ENCODE measurements at places on chromosomes 7 and 10.

DNA sequence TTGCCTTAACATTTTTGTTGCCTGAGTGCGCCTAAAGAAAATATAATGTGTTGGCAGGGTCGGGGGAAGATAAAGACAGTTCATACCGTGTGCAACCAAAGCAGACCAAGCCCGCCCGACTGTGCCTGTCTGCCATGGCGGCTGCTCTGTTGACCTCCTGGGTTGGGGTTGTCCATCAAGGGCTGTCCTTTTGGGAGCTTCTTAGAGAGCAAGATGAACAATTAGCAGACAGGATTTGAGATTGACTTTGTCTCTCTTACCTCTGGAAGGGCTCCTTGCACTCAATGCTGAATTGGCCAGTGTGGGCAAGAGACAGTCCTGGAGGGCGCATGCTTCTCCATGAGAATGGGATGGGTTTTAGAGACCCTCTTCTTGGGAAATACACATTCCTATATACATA is 319.6 kb downstream of the GLRX3 start:
- DNase-seq = no peak

DNA sequence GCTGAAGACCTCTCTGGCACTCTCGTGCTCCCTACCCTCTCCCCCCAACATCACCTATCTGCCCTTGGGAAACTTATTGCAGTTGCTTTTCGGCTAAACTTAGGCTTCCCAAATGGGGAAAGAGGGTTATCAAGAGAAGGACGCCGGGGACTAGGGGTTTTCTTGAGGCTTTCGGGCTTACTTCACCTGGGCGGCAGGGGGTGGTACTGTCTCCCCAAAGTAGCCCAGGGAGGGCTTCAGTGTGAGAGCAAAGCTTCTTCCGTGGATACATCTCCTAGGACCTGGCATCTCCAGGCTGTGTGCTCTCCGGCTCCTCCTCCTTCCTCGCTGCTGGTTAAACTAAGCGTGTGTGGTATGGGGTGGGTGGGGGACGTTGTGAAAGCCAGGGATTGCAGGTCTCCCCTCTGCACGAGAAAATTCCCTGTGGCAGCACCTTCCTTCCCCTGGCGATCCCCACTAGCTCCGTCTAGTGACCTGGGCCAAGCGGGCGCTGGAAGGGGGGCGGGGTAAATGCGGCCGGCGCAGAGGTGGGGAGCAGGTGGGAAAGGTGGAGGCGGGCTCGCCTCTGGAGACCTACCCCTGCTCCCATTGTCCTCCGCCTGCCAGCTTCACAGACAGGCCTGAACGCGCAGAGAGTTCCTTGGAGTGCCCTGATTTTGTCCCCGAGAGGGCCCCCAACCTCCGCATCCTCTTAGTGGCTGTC is 1.1 kb downstream of the PLXDC2 start:
- no peak for DNase-seq

- DNase-seq = peak; percentile 91
These were observed 42.7 kb downstream of the LDB3 start for GRCh38 chr10:86710987-86711512.

DNA sequence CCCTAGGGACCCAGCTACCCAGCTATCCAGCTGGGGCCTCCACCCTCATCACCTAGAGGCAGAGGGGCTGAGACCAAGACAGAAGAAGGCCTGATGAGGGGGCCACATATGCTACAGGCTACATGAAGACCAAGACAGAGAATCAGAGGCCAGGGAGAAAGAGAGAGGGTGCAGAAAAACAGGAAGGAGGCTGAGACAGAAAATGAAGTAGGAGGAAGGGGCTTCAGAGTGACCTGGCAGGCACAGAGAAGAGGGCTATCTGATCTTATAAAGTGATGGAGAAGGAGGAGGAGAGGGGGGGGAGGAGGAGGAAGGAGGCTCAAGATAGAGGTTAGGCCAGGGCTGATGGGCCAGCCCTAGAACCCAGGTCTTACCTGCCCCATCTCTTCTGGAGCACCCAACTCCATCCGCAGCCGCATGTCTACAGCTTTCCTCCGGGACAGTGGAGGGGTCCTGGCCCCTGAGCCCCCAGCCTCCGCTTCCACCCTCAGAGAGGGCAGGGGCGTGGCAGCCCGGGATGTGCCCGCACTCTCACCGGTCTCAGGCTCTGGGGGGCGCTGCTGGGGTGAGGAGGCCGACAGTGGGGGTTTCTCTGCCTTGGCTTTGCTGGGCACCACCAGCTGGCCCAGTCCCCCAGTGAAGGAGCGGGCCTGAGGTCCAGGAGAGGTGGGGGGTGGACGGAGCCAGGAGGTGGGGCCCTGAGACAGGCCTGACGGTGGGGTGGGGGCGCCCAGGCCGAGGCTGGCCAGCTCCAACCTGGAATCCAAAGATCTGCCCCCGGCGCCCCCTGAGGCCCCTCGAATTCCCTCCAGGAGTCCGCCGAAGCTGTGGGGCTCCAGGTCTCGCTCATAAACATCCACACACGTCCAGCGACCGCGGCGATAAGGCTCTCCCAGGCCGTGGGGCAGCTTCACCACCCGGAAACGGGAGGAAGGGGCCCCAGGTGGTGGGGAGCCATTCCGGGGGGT is 1.8 kb downstream of the TSC22D4 start:
- peak; percentile 81 for DNase-seq

DNA sequence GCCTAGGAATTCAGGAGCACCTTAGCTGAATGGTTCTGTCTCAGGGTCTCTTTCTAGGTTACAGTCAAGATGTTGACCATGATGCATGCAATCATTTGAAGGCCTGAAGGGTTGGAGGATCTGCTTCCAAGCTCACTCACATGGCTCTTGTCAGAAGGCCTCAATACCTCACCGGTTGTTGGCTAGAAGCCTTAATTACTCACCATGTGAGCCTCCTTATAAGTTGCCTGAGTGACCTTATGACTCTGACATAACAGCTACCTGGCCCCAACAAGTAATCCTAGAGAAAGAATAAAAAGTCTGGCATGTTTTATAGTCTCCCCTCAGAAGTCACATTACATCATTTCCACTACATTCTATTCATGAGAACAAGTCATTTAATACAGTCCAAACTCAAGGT is 3.4 kb upstream of the C1GALT1 start:
- DNase-seq = no peak

DNA sequence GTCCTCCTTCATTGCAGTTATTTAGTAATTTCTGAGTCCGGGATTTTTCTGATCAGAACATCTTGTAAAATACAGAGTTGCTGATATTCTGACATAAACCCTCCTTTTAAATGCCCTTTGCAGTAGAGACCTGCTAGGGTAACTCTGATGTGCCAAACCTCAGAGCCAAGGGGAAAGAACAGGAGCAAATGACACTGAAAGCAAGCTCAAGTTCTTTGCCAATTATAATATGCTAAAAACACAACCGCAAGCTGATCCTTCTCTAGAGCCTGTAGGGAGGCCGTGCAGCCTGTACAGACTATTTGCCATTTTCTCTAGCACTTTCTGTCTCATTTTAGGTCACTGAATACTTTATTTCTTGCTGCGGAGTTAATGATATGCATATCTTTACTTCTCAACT is 240.4 kb downstream of the CAMK1D start:
- DNase-seq = no peak

- no peak for DNase-seq
These were observed 101.0 kb downstream of the SKIDA1 start for GRCh38 chr10:21424459-21424861.

DNA sequence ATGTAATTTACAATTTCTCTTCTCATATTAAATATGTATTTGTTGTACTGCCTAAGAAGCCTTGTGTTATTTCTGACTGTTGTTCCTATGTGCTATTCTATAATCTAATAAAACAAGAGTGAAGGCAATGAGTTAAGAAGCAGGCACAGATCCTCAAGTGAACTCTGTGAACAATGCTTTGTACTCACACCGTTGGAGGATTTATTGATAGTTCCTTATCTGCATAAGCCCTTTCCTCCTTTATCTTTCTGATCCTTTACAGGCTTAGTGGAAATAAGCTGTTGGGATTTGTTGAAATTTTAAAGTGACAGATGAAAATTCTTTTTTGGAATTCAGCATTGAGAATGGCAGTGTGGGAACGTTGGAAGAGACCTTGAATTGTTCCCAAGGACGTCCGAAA is 329.6 kb upstream of the NPVF start:
- no peak for DNase-seq

DNA sequence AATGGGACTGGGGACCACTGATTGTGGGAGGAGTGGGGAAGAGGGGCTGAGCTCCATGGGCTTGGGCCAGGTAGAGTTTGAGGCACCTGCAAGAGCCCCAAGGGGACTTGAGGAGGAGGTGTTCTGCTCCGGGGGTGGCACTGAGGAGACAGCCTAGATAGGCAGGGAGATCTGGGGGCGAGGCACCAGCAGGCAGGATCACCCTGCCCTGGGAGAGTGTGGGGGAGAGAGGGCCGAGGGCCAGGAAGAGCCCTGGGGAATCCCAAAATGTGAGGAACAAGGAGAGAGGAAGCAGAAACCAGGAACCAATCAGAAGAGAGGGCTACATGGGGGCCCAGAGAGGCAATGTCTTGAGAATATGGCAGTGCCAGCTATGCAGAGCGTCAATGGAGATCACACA is 34.6 kb downstream of the LEP start:
- DNase-seq = no peak

GRCh38 chr7:44639671-44640321 is 33.4 kb downstream of the OGDH start:
- no peak for DNase-seq

DNA sequence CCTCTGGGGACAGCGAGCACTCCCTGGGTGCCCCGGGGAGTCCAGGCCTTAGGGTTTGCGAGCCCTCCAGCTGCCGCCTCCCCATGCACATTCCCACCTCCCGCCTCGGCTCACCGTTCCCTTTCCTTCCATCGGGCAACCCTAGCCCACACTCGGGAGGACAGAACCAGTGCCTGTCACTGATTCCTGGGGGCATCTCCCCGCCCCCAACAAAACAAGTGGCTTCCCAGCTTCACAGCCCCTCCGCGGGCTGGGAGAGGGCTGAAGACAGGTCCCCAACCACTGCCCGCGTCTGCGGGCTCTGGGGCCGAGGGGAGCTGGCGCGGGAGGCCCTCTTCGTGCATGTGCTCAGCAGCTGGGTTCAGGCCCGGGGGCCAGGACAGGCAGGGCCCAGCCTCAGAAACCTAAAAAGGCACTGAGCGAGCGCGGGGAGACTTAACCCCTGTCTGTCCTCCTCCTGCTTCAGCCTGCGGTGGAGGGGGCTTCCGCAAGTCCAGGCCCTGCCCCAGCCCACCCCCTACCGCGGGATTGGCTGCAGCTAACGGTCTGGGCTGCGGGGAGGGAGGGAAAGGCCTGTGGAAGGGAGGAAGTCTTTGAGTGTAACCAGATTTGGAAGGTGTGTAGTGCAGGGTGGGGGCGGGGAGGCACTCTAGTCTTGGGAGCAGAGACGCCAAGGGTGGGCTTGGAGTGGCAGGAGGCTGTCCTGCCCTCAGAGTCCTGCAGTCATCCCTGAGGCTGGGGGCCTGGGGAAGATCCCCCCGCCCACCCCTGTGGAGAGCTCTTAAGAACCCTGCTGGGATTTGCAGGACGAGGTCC is 1.2 kb downstream of the FLNC start:
- DNase-seq = peak; percentile 22

DNA sequence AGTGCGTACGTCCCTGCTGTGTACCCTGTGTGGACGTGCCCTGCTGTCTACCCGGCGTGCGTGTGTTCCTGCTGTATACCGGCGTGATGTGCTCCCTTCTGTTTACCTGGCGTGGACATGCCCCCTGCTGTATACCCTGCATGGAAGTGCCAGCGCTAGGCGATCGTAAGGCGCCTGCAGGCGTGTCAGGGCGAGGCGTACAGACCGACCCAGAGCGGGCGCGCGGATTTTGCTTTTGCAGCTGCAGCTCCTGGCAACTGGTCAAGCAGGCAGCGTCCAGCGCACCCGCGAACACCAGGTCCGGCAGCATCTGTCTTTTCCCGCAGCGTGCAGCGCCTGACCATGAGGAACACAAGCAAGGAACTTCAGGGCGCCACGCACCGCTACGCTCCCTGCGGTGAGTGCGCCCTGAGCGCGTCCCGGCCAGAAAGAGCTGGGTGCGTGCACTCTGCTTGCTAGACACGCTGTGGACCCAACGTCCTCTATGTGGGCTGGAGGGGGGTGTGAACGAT is 680 bp downstream of the C7orf57 start:
- DNase-seq = peak; percentile 16

DNA sequence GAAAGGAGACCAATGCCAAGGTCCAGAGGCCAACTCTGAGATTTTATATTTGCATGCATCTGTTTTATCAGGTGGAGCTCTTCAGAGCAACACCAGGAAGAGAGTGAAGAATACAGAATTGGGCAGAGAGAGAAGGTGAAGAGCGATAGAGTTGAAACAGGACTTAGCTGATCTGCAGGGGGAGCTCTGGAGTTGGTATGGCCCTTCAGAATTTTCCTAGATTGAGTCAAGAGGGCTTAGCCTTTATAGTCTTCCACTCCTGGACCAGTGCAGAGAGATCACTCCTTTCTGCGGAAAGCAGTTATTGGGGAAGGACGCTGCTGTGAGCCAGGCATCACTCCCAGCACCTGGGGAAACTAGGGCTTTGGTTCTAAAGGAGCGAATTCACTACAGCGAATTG is 105.0 kb upstream of the DGKB start:
- DNase-seq = no peak

GRCh38 chr7:81725812-81726127 is 44.1 kb downstream of the HGF start:
- DNase-seq = no peak

DNA sequence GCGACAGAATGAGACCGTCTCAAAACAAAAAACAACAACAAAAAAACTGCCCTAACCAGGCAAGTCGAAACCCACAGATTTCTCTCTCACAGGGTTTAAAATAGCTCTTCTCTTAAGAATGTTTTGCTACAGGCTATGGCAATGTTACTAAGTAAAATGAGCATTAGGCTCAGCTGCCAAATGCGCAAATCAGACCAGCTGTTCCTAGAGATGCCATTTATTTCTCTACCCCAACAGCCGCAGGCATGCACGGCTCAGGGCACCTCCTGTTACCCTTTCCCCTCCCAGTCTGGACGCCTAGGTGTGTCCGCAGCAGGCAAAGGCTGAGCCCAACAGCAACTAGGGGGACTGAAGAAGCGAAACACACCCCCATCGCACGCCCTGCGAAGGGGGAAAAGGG is 168.3 kb upstream of the MBL2 start:
- DNase-seq = no peak

GRCh38 chr10:100380400-100380799 is 33.4 kb downstream of the SCD start:
- no peak for DNase-seq

GRCh38 chr7:25402532-25402931 is 174.2 kb upstream of the NPVF start:
- no peak for DNase-seq

DNA sequence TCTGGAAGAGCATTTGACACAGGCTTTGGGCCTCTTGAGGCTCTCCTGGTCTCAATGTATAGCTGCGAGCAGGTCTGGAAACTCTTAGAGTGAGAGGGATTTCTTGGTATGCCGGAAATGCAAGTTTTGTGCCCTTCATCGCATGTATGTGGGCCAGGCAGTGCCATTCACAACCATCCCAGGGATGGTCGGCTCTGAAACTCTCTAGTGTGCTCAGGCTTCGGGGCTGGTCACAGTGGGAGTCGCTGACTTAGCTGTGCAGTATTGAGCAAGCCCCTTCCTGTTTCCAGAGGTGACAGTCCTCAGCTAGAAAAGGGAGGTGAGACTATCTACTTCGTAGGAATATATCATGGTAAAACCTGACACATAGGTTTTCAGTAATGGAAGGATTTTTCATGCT is 2.0 kb upstream of the AOAH start:
- DNase-seq = peak; percentile 42

All from activated CD4-positive, alpha-beta T cell treated with anti-CD3 and anti-CD28 coated beads for 36 hours (primary cell).